KG1 (cell line): ENCODE measurements at places on chromosomes 2 and 18.

DNA sequence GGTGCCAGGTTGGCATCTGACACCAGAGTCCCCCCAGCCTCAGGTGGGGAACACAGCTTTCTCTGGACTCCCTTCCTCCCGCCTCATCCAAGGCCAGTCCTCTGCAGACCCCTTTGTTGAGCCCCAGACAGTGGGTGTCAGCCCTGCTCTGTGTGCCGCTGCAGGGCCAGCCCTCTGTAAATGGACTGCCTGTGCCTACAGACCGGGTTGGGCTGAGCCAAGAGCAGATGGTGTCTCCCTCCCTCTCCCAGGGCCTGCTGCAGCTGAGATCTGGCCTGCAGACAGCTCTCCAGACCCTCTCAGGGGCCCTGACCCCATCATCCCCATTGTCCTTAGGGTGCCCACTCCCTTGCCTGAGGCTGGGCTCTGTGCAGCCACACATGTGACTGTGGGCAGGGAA is 160.8 kb downstream of the KLHL29 start:
- DNase-seq, result no peak

DNA sequence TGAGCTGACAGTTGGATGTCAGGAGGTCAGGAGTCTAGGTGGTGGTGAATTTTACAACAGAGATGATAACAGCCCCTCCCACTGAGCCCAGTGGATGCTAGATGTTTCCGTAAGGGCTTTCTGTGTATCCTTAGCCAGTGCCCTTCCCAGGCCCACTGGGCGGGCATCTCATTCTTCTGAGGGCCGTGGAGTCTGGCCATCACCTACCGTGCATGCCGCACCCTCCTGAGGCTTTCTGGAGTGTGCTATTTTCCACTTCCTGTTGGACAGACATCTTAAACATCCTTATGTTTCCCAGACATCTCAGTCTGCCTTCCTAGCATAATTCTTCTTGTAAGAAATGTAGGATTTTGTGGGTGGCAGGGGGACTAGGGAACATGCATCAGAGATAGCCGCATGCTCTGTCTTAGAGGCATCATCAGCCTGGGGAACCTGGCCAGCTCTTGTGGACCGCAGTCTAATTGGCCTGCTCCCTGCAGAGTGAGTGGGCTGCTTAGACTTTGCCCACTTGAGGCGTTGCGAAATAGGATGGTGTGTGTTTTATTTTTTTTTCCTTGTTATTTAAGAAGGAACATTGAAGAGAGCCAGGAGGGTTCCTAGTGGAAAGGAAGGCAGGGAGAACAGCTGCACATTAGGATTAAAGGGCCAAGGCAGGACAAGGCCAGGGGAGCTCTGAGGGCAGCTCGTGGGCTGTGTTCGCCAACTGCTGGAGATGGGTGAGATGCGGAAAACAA is 135.8 kb downstream of the SH3RF3 start:
- no peak for DNase-seq

DNA sequence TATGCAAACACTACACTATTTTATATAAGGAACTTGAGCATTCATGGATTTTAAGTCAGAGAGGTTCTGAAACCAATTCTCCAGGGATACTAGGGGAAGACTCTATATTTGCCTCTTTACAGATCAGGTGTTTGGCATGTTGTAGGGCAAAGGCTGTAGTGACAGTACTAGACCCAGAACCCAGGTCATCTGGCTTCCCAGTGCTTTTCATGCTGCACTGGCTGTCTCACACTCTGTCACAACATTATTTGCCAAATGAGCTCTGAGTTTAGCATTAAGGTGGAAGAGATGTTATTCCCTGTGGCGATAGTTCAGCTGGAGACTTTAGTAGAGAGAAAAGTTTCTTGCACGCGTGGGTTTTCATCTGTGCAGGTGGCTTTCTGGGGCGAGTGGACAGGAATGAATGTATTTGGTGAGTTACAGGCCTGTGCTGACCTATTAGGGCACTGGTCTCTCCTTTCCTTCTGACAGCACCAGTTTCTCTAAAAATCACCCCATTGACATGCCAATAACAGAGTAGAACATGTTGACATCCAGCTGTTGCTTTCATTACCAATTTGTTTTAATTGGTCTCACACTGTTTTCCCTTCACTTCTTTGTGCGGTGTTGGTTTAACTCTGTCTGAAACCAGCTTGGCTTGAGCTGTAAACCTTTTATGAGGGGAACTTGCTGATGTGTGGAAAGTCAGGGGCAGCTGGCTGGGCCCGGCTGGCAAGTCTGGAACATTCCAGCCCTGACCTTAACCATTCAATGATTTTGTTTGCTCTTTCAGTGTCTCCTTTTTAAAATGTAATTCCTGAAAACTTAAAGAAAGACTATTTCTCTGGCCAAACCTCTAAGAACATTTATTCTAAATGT is 643.0 kb upstream of the FAM98A start:
- no peak for DNase-seq

DNA sequence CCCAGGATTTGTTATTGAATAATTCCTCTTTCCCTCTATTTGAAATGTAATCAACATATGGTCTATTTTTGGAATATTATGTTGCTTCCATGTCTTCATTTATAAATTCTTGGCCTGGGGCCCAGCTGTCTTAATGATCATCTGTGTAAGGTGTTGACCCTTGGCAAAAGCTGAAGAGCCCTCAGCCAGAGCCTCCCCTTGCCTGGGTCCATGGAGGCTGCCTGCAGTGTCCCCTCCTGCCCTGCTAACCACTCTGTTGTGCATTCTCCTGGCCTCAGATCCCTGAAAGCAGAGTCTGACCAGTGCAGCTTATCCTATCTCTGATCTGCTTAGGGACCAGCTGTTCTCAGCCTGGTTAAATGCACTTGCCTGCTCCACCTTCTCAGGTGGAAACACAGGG is 226.1 kb upstream of the APCDD1 start:
- DNase-seq, result no peak

DNA sequence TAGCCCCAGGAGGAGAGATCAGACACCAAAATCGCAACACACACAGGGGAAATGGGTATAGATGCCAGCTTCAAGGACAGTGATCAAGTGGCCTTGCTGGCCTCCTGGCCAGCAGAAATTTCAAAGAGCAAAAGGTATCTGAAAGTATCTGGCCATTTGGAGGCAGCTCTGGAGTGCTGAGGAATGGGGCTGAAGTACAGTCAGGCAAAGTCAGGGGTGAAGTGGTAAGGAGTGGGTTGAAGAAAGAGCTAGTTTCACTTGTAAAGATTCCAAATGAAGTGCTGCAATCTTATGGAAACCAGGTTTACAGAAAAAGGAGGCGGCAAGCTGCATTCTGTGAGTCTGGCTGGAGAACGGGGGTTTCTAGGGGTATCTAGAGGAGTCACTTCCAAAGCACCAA is 19.2 kb upstream of the PCBP1 start:
- no peak for DNase-seq

DNA sequence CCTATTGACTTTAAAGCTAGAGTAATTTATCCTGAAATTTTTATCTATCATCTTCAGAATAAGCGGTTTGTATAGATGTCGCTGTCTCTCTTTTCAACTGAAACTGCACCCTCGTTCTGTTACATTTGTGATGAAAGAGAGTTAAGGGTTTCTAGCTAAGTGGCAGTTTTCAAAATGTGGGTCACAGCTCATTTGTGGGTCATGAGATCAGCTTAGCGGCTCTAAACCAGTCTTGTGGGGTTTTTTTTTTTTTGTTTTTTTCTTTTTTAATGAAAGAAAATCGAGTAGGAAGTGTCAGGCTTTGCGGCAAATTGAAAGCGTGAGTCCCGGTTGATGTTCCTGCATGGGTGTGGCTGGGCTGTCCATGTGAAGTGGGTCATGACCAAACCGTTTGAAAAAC is 31.2 kb downstream of the SALL3 start:
- no peak for DNase-seq

DNA sequence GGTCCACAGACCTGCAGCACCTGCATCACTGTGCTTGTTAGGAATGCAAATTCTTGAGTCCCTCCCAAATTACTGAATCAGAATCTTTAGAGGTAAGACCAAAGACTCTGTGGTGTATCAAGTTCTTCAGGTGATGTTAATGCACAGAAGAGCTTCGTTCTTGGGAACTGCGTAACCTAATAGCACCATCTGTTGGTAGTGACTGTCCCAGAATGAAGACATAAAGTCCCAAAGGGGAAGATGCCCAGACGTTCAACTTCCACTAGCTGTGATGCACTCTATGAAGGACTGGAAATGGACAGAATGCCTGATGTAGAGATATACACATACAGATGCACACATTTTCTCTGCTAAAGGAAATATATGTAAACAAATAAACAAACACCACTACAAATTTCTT is 576.0 kb downstream of the LRP1B start:
- peak; percentile 24 for DNase-seq

GRCh38 chr2:11566383-11566782 is 32.5 kb downstream of the GREB1 start:
- no peak for DNase-seq

DNA sequence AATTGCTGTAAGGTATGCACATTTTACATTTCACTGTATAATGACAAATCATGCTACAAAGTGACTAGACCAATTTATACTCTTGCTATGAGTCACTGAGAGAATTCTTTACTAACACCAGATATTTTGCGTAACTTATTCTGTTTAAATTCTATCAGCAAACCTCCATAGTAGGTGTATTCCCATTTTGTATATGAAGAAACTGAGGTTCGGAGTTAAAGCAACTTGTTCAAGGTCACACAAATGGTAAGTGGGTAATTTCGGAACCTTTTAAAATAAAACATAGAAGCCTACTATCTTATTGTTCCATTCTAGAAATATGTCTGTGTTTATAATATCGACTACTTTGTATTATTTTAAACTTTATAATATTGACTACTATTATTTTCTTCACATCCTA is 15.9 kb upstream of the CPS1 start:
- DNase-seq, result no peak
